ENCODE measurements at places on chromosomes 3 and 15.

GRCh38 chr3:197899833-197900478 is 50.0 kb upstream of the RPL35A start:
- DNase-seq: no peak

GRCh38 chr3:115146032-115146417 is 1.1 kb downstream of the ZBTB20 start:
- peak; percentile 86 for DNase-seq

- DNase-seq: no peak
Measured at GRCh38 chr3:37435572-37435971, 261.2 kb upstream of the LRRFIP2 start.

- DNase-seq: no peak
Measured at GRCh38 chr3:99765042-99765942, 52.4 kb upstream of the CMSS1 start.

DNA sequence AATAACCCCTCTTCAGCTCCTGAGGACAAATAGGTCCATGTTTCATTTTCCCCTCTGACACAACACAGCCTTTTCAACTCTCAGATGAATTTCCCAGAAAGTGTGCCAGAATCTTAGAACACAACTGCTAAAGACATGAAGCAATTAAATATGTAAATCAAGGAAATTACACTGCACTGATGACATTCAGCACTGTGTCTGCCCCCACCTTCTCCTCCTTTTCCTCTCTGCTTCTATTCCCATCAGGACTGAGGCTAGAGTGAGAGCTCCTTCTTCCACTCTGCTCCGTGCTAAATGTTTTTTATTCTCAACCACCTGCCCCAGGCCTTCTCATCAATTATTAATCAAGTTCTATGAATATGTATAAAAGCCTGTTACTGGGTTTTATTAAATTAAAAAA is 596.1 kb downstream of the TUSC7 start:
- no peak for DNase-seq

- peak; percentile 90 for DNase-seq
Measured at GRCh38 chr15:74196175-74196574, 6.4 kb downstream of the STRA6 start.

GRCh38 chr3:151120409-151120808 is 34.9 kb downstream of the MED12L start:
- DNase-seq: no peak

DNA sequence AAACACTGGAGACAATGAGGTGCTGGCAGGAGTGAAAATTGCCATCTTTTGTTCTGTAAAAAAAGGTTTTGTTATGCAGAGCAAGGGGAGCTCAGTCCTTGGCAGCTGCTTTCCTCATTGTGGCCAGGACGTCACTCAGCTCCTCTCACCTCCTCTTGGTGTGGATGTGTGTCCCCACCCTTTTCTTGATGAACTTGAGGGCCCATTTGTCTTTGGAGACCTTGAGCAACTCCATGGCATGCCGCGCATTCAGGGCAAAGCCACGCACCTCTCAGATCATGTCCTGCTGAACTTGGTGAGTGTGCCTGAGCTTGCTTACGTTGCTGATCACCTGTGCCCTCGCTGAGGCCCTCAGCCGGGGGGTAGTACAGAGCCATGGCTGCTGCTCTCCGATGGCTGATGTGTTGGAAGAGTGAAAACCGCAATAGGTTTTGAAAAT is 24.5 kb upstream of the BDH1 start:
- no peak for DNase-seq

GRCh38 chr3:65833761-65834505 is 204.8 kb downstream of the MAGI1 start:
- peak; percentile 79 for DNase-seq

DNA sequence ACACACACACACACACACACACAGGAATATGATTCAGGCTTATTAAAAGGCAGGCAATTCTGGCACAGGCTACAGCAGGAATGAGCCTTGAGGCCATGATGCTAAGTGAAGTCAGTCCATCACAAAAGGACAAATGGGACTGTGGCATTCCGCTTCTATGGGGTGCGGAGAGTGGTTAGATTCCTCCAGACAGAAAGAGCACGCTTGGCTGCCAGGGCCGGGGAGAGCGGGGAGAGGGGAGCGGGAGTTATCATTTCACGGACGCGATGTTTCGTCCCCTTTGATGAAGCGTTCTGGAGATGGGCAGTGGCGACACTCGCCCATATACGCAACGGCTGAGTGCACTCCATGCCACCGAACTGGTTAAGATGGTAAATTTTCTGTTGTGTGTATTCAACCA is 58.5 kb upstream of the FAM174B start:
- DNase-seq: peak; percentile 28

GRCh38 chr15:90887037-90887481 is 2.8 kb downstream of the FES start:
- DNase-seq: no peak

All from ELR (cell line).